Stimulated activated CD4-positive, alpha-beta T cell treated with anti-CD3 and anti-CD28 coated beads, TNF-alpha, amount 100 ng/mL, for 24 hours (primary cell): ENCODE measurements at places on chromosomes 6 and 20.

GRCh38 chr6:25288518-25288917 lies 9.3 kb downstream of the CARMIL1 start:
- DNase-seq: no peak

DNA sequence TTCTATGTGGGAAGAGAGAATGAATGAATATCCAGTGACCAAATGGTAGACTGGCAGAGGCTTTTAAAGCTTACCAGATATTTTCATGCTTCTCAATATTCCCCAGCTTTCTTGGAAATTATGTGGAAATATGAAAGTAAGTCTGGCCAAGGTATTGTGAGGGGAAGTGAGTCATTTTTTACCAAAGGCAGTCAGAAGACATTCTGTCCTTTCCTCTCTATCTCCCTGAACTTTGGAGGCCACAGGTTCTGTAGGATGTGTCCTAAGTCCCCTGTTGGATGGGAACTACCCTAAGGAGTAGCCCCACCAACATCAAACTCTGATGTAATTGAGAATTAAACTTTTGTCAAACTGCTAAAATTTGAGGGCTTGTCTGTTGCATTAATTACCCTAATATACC lies 593.8 kb upstream of the NRSN1 start:
- no peak for DNase-seq

GRCh38 chr6:17419189-17419575 lies 25.8 kb downstream of the CAP2 start:
- no peak for DNase-seq

GRCh38 chr20:32294071-32294470 lies 16.6 kb downstream of the KIF3B start:
- no peak for DNase-seq

DNA sequence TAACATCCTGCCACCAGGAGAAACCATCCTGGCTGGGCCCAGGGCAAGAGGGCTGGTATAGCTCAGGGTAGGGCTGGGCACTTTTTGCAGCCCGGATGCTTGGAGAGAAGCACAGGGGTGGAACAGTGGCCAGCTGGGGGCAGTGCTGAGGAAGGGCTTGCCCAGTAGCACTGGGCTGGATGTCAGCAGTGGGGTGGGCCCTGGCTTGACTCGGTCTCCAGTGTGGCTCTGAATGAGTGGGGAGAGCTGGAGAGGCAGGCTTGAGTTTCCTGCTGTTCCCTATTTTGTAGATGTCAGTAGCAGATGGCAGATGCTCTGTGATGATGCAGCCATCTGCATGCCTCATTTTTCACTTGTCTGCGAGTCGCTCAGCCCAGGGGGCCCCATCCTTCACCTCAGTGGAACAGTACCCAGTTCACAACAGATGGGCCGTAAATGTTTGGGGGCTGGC lies 56.3 kb upstream of the TULP1 start:
- no peak for DNase-seq

- DNase-seq: no peak
Observed at GRCh38 chr6:112036088-112036637, 17.7 kb upstream of the CCN6 start.

DNA sequence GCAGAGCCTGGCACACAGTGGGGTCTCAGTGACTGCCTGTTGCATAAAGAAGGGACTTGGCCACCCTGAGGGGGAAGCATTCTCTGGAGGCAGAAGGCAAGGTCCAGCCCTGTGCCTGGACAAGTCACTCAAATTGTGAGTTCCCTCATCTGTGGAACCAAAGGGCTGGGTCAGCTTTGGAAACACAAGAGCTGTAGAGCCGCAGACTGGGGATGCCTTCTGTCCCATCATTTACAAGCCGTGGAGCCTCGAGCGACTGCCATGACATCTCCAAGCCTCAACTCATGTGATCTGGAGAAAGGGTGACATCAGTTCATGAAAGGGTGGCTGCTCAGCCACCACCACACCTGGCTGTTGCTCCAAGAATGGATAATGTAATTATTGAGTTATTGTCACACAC lies 20.4 kb upstream of the SIRPD start:
- no peak for DNase-seq

GRCh38 chr20:50027611-50028105 lies 44.9 kb downstream of the SNAI1 start:
- DNase-seq: no peak

DNA sequence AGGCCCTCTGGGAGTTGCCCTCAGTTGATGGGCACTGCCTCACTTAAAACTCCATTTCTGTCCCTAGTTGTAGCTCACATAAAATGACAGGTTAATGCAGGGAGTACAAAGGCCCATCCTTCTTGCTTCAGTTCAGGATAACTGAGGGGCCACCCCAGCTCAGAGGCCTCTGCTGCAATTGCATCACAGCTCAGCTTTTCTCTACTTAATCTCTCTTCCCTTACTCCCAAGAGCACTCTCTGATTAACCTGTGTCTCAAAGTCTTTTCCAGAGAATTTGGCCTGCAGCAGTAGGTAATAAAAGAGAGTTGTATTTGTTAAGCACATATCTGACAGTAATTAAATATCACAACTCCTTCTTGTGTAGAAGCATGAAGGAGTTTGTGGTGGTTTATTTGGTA lies 40.9 kb upstream of the FLRT3 start:
- DNase-seq: no peak

- DNase-seq: no peak
Observed at GRCh38 chr20:31573555-31574321, 31.4 kb upstream of the ID1 start.

DNA sequence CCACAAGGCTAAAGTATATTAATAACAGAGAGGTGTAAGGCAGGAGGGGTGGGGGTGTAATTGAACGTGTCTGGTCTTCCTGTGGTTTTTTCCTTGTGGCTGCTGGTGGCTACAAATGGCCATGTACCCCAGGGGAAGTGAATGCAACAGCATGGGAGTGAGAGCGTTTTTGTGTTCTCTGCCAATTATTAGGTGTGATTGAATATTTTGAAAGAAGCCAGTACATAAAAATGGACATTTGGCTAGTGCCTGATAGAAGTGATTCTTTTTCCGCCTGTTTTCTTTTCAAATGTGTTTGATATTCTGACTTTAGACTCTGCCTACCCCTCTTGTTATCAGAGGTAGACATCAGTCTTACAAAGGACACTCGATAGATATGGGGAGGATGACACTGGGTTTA lies 141.3 kb downstream of the PRL start:
- DNase-seq: no peak

DNA sequence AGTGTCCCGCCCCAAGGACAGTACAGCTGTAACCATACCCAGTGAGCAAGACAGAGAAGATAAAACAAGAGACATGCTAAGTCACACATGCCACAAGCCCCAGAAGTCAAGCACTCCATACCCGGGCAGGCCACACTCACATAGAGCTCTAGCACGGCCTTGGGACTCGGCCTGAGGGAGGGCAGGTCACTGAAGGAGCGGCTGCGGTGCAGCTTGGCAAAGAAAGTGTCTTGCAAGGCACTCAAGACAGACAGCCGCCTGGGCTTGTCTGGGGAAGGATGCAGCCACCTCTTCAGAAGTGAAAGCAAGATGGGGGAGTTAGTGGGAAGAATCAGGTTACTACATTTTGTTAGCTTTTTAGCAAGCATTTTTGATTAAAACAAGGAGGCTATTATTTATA lies 48.7 kb upstream of the ARMH2 start:
- no peak for DNase-seq

DNA sequence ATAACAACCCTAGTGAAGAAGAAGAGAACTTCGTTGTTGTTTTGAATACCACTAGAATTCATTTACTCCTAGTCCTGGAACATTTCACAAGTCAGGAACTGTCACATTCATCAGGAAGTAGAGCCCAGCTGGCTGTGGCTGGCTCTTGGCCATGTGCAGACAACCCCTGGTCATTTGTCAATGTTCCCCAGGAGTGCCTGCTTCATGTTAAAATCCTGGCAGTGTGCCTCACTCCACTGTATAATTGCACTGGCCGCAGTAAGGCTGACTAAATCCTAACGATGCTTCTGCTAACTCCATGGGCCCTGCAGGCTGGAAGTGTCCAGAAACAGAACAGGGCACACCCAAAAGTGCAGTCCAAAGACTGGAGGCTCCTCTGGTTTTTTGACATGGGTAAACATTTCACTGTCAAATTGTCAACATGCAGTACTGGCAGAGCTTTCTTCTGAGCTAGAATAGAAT lies 41.5 kb upstream of the ADGRF1 start:
- DNase-seq: no peak

DNA sequence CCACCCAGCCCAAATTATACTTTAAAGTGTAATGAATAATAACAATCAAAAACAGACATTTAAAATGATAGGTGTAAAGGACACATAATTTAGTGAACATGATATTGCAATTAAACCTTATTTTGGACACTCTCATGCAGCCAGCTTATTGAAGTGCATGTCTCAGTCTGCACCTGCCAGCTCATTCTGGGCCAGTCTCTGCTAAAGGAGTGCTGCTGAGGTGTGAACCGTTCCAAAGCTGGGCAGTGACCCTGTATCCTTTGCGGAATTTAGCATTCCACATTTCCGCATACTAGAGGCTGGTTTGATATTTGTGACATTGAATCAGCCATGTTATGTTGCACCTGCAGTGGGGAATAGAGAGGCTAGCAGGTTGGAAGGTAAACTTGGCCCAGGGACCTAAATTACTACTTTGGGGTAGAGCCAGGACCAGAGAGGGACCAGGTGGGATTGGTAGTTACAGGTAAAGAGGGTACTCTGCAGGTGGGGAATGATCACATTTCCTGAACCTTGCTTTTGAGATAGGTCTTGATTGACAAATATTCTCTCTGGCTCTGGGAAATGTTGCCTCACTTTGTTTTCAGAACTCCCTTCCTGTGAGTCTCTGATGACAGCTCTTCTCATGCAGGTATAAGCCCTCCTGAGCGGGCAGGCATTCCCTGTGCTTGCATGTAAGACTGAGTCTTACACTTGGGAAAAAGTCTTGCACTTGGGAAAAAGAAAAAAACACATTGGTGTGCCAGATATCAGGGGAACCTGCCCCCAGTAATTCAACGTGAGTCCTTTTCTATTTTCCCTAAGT lies 26.2 kb downstream of the TULP4 start:
- DNase-seq: no peak

GRCh38 chr6:134550604-134551003 lies 232.7 kb upstream of the SGK1 start:
- DNase-seq: no peak

- DNase-seq: no peak
Observed at GRCh38 chr6:167572841-167573271, 248.0 kb downstream of the TTLL2 start.

- DNase-seq: no peak
Observed at GRCh38 chr20:20780127-20780824, 67.8 kb upstream of the RALGAPA2 start.

- no peak for DNase-seq
Observed at GRCh38 chr6:79082304-79082703, 4.2 kb upstream of the PHIP start.

GRCh38 chr6:36445621-36446020 lies 2.8 kb downstream of the KCTD20 start:
- DNase-seq: no peak

DNA sequence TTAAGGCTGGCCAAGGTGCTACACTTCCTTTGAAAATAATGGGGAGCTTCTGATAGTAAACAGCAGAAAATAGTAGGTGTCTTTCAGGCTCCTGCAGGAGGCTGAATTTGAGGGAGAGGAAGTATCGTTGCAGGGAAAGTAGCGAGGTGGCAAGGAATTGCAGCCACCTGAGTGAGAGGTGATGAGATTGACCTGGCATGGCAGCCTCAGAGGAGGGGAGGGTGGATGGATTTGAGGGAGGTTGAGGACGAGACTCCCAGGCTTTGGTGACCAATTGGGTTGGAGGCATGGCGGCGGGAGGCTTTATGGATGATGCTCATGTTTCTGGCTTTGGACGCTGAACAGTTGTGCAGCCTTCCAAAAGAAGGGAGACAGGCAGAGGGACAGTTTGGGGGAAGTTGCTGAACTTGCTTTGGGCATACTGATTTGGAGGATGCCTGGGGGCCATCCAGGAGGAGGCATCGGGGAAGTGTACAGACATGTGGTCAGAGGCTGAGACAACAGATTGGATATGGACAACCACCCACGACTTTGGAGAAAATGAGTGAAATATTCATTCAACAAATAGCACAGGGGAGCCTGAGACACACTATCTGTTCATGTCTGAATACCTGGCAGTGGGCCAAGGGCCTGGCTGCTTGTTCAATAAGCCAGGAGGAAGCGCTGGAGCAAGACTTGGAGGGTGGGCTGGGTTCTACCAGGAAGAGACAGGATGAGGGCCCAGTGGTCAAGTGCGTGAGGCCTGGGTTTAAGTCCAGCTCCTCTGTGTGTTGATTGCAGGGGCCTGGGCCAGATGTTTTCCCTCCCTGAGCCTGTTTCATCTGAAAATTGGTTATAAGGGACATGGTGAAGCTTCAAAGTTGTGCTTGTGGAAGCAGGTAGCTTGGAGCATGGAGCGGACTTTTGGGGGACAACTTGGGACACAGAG lies 113.2 kb downstream of the CEBPB start:
- DNase-seq: no peak

- DNase-seq: no peak
Observed at GRCh38 chr6:48754641-48755040, 643.6 kb upstream of the PTCHD4 start.
